Osteocyte (in vitro differentiated cells): ENCODE measurements at places on chromosomes 12 and 14. TPM values are rescaled to one million over a fixed set of nuclear protein-coding genes. Genes with fewer than 3 reads are reported as not detected.
A peak's percentile ranks its signal among the peaks of the same experiment; 100 is the strongest.

DNA sequence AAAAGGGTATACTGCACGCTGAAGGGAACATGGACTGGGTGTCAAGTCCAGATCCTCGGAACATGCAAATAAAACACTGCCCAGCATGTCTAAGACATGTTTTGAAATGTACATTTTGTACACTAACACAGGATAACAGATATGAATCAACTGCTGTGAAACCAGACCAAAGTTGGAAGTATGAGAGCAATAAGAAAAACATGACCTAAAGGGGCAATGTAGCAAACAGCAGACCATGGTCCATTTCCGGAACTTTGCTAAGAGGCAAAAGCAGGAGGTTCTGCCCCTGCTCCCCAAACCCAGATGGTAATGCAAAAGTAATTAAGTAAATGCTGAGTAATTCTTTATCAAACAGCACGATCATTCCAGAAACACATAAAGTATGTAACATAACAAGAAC, 125.2 kb downstream of the SLC25A21 start:
- no peaks in the 10 kb centered on the region for H3K27me3 ChIP-seq
- no peaks in the 10 kb centered on the region for H3K36me3 ChIP-seq
- DNase-seq, result no peak
- peaks cover 45% of the 10 kb centered on the region for H3K4me1 ChIP-seq
- H3K27ac ChIP-seq, result no peak overlapping the region
- H3K4me3 ChIP-seq, result no peak overlapping the region

- H3K27me3 ChIP-seq, result no peaks in the 10 kb centered on the region
- peak overlapping the region; percentile 91 for H3K27ac ChIP-seq
- peak overlapping the region; percentile 94 for H3K4me3 ChIP-seq
Observed at GRCh38 chr12:53252349-53252916, 15.7 kb upstream of the ESPL1 start.

GRCh38 chr14:22513066-22513812, 75.8 kb downstream of the DAD1 start:
- no peaks in the 10 kb centered on the region for H3K27me3 ChIP-seq
- DNase-seq, result no peak
- peak overlapping the region; percentile 55 for H3K27ac ChIP-seq
- no peak overlapping the region for H3K4me3 ChIP-seq
- no peaks in the 10 kb centered on the region for H3K36me3 ChIP-seq

DNA sequence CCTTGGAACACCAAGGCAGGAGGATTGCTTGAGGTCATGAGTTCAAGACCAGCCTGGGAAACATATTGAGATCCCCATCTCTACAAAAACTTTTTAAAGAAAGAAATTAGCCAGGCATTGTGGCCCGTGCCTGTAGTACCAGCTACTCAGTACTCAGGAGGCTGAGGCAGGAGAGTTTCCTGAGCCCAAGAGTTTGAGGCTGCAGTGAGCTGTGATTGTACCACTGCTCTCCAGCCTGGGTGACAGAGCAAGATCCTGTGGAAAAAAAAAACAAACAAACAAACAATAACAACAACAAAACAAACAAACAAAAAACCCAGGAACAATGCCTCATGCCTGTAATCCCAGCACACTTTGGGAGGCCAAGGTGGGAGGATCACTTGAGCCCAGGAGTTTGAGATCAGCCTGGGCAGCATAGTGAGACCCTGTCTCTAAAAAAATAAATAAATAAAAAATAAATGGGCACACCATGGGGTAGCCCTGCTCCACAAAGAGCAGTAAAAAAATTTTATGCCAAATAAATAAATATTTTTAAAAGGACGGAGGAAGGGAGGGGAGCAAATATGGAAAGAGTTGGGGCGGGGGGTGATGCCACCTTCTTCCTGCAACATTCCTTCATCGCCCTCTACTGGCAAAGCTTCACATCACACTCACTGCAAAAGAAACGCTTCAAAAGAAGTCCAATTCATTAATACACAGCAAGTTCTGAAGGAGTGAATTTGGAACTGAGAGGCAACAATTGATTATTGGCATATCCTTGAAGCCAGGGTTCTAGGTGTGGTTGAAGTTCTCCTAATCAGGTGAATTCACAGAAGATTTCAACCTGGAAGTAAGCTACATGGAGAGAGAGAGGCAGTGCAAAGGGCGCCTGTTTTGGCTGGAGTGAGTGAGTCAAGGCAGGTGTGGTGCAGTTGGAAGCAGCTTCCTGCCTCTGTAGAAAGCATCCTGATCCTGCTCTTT, 8.8 kb upstream of the GNPTAB start:
- DNase-seq, result no peak
- no peak overlapping the region for H3K4me3 ChIP-seq
- peaks cover 3% of the 10 kb centered on the region for H3K27me3 ChIP-seq

GRCh38 chr12:88566430-88566829, 13.8 kb downstream of the KITLG start:
- no peaks in the 10 kb centered on the region for H3K27me3 ChIP-seq
- H3K4me3 ChIP-seq, result no peak overlapping the region
- no peaks in the 10 kb centered on the region for H3K36me3 ChIP-seq
- DNase-seq, result no peak

GRCh38 chr14:28982228-28982627, 215.6 kb downstream of the FOXG1 start:
- no peaks in the 10 kb centered on the region for H3K27me3 ChIP-seq
- DNase-seq, result no peak
- no peak overlapping the region for H3K27ac ChIP-seq
- no peaks in the 10 kb centered on the region for H3K4me1 ChIP-seq
- no peaks in the 10 kb centered on the region for H3K36me3 ChIP-seq
- no peak overlapping the region for H3K4me3 ChIP-seq

The REP15 gene
- 1.4 and 1.6 TPM in 2 replicates for total RNA-seq

The DBX2 gene
- total RNA-seq, result not detected in 2 replicates
